ENCODE measurements at places on chromosomes 16 and 17. TPM values are rescaled to one million over a fixed set of nuclear protein-coding genes. Genes with fewer than 3 reads are reported as not detected.

The CCL17 gene
- 1.4 TPM for total RNA-seq

The SLC13A2 gene
- not detected for total RNA-seq

The NKD1 gene
- 1.7 TPM for total RNA-seq

DNA sequence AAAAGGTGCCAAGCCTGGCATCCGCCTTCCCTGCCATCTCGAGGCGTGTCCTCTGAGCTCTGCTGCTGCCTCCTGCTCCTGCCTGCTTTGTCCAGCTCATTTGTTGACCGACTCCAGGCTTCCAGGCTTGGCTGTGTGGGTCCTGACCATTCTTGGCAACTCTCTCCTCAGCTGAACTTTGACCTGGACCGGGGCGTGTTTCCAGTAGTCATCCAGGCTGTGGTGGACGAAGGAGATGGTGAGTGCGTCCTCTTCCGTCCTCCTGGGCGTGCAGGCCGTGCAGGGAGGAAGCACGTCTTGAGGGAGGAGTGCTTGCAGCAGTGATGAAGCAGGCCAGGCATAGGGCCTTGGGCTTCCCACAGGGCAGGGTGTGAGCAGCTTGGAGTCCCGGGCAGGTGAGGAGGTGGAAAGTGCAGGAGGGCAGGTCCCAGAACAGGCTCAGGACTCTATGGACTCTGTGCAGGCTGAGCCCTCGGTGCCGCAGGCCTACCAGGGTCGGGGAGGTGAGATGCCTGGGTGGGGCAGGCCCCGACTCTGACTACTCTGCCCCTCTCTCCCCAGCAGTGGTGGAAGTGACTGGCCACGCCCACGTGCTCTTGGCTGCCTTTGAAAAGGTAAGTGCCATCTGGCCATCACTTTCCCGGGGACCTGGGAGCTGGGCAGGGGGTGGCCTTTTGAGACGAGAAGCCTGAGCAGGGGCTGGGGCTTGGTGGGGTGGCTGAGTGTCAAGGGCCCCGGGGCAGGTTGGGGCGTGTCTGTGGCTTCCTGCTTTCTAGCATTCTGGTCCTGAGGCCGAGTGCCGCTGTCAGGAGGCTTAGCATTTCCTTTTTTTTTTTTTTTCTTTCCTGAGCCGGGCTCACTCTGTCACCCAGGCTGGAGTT lies 28.6 kb upstream of the NUDT16L1 start:
- peak; percentile 73 for DNase-seq

DNA sequence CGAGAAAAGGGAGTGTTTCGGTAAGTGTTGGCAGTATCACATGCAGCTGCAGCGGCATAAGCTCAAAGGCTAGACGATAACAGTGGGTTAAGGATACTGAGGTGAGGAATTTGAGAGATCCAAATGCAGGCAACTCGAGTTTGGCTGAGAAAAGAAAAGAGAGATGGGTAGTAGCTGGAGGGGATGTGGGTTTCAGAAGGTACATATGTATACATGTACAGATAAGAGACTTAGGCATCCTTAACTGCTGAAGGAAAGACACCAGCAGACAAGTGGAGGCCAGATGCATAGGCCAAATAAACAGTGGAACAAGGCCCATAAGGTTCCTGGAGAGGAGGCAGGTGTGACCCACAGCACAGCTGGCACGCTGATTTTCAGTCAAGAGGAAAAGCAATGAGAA lies 86.6 kb upstream of the NETO2 start:
- no peak for DNase-seq

The NAGPA gene
- 69.9 TPM for total RNA-seq

The FADS6 gene
- total RNA-seq: 3.7 TPM

DNA sequence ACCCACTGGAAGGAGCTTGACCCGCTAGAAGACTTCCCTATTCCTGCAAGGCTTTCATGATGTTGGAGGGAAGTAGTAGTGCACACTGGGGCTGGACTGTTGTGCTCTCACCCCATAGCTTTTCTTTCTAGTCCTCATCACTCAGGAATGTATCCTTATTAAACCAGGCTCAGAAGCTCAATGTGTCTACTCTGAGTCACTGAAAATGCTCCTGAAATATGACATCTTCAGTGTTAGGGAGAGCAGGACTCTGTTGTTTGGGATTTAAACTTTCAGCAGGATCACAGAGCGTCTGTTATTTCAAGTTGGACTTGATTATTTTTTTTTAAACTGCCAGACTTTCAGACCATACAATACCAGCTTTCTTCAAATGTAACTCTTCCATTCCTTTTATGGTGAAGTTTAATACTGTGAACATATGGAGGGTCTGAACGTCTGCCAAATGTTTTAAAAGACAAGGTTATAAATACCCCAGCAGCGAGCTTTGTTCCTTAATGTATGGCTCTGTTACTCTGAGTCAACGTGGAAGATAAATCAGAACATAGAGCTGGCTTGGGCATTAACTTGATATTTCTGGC lies 257.5 kb downstream of the CDH11 start:
- no peak for DNase-seq

- no peak for DNase-seq
Observed at GRCh38 chr16:69327585-69328310, 2.6 kb downstream of the PDF start.

DNA sequence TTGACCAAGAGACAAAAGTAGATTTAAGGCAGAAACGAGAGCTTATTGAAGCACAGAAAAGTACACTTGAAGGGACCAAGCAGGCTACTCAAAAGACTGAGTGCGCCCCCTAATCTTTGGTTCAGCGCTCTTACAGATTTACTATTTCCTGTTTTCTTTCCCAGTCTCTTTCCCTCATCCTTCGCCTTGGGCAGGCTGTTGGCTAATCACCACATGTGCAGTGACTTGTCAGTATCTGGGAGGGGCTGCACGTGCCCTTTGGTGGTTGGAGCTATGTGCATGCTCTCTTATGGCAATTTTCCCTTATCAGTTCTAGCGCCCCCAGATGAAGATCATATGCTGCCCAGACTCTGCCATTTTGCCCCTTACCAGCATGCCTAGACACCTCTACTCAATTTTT lies 35.4 kb upstream of the SHISA6 start:
- DNase-seq: no peak

DNA sequence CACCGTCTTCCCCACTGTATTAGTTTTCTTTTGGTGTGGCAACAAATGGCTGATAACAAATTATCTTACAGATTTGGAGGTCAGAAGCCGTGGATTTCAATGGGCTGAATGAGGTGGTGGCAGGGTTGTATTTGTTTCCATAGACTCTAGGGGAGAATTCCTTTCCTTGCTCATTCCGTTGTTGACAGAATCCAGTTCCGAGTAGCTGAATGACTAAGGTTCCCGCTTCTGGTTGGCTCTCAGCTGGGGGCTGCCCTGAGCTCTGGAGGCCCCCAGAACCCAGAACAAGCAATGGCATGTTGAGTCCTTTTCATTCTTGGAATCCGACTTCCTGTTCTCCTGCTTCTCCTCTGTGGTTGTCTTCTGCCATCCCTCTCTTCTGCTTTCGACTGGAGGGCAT lies 280.4 kb downstream of the SNX29 start:
- no peak for DNase-seq

- DNase-seq: no peak
Observed at GRCh38 chr17:61275395-61275794, 124.2 kb upstream of the TBX2 start.

- DNase-seq: no peak
Observed at GRCh38 chr16:67202956-67203493, 4.1 kb downstream of the ELMO3 start.

DNA sequence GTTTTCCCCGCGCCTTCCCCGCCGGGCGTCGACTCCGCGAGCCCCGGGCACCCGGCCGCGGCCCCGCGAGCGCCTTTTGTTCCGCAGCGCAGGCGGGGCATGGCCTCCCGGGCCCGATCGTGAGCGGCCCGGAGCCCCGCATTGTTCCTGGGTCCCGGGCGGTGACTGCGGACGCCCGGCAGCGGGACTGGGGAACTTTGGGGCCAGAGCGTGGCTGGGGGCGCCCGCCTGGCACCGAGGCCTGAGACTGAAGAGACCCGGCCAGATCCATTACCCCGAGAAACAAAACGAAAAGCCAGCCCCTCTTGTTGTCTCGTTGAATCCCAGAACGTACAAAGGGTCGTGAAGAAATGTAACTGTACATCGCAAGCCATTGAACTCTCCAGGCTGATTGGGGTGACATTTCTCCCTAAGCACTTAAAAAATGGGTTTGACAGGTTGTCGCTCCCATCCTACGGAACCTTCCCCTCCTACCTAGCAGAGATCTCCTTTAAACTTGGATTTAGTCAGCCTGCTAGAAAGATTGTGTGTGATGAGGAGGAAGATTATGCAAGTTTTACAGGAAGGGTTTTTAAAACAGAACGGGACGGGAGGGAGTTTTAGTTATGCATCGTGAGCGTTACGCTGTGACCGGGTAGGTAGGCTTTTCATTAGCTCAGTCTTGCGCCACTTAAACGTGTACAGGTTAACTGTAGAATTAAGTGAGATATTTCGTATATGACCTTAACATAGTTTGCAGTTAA lies 825 bp downstream of the METTL9 start:
- DNase-seq: no peak

DNA sequence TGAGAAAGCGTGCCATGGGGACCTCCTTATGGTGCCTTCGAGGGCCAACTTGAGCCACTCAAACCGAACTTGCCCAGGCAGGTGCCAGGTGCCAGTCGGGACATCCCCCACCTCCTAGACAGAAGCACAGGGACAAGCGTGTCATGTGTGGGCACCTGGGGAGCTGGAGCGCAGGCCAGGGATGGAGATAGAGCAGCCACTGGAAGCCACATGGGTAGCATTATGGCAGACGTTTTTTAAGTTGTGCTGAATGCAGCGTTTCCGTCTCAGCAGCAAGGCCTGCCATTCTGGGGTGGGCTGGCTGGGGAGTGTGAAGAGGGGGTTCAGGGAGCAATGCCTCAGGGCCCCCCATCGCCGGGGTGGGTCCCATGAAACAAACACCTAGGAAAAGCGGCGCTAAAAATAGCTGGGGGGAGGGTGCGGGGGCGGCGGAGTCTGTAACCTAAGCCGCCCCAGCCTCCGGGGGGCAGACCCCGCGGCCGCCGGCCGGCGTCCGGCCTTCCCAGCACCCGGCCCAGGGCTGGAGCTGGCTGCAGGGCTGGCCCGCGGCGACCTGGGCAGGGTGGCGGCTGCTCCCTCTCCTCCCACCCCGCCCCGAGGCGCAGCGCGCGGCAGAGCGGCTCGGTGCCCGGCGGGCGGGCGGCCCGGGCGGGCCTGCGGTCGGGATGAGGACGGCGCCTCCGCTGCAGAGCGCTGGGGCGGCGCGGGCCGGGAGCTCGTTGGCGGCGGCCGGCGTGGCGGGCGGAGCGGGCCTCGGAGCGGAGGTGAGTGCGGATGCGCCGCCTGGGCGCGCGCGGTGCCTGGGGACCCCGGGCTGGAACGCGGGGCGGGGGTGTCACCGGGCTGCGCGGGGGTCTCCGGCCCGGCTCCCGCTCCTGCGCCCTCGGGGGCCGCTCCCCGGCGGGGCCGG lies at the start of gene ZNF469:
Gene ZNF469 (plus strand): TSS at position 469 of the 910 bp plus-strand sequence. CDS start 44,512 bp downstream, outside the sequence.
- DNase-seq: no peak

DNA sequence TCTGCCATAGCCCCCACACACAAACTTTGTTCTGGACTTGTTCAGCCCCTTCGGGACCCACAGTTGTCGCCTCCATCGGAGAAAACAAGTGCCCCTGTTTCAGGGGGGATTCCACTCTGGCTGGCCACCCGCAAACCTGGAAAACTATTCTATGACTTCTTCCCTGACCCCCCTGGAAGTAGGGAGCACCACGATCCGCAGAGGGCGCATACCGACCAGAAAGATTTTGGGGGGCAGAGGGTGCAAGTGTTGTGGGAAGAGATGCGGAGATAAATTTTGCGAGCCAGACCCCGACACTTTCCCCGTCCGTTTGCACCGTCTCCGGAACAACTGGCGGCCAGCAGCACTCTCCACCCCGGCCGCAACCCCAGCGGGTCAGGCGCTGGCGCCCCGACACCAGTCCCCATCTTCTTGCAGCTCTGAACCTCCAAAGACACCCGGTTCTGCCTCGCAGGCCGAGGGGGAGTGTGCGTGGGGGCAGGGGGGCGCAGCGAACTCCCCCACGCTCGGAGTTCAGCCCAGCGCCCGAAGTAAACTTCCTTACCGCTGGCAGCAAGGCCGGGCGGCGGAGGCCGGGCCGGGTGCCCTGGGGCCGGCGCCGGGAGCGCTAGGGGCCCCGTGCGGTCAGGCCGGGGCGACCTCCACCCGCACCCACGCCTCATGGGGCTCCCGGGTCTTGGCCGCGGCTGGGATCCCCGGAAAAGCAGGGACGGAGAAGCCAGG lies 744 bp downstream of the SALL1 start:
- DNase-seq: no peak

GRCh38 chr16:86248310-86248905 lies 261.9 kb upstream of the FOXF1 start:
- DNase-seq: no peak

The PITPNM3 gene
- total RNA-seq: 40.0 TPM

DNA sequence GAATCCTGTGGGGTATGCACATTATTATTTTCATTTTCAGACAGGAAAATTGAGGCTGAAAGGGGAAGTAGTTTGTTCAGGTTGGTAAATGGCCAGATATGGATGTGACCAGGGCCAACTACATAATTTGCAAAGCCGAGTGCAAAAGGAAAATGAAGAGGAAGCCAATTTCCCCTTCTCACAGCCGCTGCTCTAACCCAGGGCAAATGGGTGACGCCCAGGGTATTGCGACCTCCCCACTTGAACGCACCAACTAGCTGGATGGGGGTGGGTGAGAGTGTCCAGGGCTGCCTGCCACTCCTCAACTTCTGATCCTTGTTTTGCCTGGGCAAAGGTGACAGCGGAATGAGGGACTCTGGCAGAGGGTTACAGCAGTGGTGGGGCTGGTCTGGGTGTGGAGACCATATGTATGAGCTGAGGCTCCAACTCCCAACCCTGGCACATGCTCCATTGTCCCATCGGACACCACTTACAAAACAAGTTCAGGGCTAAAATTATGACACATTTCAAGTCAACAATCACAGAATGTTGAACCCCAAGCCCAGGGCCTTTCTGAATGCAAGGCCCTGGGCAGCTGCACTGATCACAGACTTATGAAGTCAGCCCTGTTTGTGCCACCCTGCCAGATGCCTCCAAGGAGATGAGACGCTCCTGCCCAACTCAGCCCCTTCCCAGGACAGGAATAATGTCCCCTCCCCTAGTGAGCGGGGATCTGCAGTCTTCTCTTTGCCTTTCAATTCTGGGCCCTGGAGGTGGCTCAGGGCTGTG lies 1.7 kb downstream of the ANKRD40CL start:
- peak; percentile 77 for DNase-seq

DNA sequence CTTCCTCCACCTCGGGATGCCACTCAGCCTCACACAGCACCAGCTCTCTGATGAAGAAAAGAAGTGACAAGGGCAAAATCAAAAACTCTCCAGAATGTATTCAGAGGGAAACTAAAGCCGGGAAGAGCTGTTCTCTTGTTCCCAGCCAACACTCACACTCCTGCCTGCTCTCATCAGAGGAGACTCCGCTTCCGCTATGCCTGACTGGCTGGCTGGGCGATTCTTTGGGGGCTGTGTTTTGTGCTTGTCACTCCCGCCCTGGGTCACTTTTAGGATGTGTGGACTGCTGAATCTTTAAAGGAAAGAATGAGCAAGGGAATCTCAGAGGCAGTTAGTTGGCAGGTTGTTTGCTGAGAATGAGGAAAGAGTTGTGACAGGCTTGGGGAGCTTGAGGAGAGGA lies 54.6 kb upstream of the TBX2 start:
- DNase-seq: no peak

The CCL14 gene
- 6.2 TPM for total RNA-seq

The TBC1D3C gene
- not detected for total RNA-seq

Data from transverse colon (tissue), 4 donors.